HuH-7 (cell line): ENCODE measurements at places on chromosomes 5 and 9.

DNA sequence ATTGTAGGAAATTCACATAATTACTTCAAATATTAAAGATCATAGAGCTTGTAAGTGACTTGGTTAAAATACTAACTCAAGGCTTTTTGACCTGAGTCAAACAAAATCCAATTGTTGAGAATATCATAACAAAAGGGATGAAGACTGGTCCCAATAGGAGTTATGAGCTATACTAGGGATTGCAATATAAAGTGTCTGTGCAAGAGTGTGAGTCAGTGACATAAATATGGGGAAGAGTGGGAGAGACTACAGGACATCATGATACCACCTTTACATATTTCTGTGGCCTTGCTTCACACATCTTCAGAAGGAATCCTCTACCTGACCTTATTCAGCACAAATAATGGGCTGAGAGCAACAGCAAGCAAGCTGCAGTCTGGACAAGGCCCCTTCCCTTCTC is 180.9 kb upstream of the SLC24A2 start:
- DNase-seq = no peak

GRCh38 chr5:1011226-1011631 is 2.6 kb downstream of the NKD2 start:
- peak; percentile 89 for DNase-seq

- no peak for DNase-seq
Measured at GRCh38 chr9:93267681-93268505, 84.0 kb downstream of the WNK2 start.

DNA sequence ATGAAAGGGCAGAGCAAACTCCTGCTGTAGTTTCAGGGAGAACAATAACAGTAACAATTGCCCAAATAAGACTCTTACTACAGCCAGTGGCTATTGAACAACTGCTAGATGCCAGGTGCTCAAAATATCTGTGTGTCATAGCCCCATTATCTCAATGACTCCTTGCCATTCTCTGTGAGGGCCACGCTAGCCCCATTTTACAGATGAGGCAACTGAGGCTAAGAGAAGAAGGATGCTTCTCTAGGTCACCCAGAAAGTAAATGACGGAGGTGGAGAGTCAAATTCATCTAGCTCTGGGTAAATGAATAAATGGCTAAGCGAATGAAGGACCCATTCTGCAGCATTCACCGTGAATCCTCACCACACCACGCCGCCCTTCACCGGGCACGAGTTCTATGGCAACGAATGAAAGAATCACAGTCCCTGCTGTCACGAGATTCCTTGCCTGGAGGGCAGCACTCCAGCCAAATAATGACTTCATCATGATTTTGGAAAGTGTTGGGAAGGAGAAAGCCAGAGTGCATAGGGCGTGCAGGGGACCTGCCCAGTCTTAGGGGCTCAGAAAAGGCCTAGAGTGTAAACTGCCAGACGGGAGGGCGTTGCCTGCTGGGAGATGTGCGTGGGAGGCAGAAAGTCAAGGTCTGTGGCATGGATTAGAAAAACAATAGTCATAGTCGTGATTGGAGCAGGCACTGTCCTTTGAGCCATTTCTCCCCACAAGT is 147.2 kb downstream of the C9orf50 start:
- no peak for DNase-seq

DNA sequence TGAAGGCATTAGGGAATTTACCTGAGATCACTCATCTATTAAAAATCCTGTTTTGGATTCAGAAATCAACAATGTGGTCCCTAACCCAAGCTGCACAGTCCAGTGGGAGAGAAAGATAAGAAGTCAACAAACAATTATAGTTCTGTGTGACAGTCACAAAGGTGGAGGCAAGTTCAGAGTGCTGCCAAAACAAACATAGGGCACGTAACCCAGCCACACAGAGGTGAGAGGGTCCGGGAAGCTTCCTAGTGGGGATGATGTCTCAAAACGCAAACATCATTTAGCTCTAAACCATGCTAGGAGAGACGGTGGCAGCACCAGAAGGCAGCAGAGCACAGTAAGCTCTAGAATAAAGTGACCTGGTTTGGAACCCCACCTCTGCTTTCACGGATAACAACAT is 158.9 kb downstream of the MAPKAP1 start:
- peak; percentile 23 for DNase-seq

- DNase-seq = no peak
Measured at GRCh38 chr5:97209343-97209742, 26.3 kb upstream of the RIOK2 start.

DNA sequence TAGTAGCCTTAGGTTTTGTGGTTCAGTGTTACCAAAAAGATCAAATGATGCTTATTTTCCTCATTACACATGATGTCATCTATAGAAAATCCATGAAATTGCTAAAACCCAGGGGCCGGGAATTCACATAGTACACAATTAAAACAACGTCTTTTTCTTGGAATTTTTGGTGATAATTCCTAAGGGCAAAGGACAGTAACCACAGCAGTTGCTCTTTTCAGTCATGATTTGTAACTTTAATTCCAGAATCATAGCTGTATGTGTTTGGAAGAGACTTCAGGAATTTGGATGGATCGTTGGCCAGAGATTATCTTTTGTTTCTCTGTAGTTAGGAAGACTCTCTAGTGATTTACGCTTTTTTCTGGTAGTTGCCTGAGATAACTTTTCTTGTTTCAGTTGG is 748.7 kb downstream of the TLE4 start:
- no peak for DNase-seq

GRCh38 chr5:54700986-54701578 is 183.5 kb downstream of the SNX18 start:
- no peak for DNase-seq

DNA sequence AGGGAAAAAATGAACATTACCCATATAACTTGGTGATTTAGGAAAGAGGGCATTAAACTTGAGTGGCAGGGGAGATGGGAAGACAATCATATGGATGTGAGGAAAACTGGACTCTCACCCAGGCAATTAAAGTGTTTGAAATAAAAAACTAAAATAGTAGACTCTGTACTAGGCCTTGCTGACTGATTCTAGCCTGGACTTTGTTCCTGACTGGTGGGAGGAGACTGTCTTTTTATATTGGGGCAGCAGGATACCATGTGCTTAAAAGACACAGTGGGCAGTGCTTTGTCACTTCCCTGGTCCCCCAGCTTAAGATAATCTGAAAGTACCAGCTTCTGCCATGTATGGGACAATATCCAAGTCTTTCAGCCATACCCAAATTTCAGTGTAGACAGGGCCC is 107.0 kb downstream of the ACTL7B start:
- no peak for DNase-seq

DNA sequence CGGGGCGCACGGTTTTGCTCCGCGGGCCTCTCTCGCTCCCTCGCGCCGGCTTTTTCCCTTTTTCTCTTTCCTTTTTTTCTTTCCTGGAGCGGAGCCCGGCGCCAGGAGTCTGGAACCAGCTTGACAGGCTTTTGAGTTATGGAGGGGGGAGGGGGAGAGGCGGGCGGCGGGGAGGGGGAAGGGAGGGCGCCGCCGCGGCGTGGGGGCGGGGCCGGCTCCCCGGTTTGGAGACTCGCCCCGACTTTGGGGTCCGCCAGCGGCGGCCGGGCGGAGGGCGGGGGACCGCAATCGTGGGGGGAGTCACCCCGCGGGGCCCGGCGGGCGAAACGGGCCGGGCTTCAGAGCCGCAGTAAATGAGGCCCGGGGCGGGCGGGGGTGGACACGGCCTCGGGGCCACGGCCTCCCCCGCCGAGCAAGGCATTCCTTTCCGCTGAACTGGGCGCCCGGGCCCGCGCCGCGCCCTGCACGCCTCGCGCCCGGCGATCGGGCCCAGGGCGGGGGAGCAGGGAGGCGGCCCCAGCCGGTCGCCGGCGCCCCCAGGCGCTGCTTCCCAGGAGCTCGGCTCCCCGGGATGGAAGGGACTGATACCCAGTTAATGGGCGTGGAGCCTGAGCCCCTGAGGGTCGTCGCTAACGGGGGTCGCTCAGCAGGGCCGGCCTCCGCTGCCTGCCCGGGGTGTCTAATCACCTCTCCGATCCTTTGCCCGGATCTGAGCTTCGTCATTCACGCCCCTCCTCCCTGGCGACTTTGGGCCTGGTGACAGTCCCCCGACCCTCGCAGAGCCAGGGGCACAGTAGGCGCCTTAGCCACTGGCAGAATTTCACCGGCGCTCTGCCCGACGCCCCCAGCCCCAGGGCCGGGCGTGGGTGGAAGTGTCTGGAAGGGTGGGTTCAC is 138.1 kb downstream of the C9orf50 start:
- peak; percentile 72 for DNase-seq

- DNase-seq = no peak
Measured at GRCh38 chr5:69528035-69528434, 32.0 kb upstream of the GTF2H2C start.

DNA sequence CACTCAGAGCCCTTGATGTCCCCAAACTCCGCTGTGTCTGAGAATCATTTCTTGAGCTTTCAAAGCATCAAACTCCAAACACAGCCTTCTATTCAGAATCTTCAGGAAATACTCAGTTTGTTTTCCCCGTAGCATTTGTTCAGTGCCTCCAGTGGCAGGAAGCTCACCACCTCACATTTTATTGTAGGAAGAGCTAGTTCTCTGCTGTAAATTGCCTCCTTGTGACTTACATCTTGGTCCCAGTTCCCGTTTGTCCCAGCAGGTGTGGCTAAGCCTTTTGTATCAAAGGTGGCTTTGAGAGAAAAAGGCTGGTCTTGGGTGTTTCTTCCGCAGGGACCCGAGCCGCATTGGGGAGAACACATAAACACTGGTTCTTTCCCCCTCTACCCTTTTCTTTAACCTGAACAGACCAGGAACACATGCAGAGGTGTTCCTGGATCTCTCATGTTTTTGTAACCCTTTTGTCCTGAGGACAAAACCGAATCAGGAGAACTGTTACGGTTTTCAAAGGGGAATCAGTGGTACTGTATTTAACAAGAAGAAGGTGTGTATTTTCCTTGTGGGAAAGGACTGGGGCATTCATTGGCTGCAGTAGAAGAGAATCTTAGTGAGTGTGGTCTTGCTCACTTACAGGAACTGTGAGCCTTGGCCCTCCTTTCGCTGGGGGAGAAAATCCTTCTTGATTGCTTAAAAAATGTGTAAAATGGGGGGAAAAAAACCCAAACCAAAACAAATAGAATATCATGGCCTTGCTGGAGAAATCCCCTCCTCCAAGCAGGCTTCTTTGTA is 1.9 kb downstream of the OSMR start:
- peak; percentile 50 for DNase-seq

DNA sequence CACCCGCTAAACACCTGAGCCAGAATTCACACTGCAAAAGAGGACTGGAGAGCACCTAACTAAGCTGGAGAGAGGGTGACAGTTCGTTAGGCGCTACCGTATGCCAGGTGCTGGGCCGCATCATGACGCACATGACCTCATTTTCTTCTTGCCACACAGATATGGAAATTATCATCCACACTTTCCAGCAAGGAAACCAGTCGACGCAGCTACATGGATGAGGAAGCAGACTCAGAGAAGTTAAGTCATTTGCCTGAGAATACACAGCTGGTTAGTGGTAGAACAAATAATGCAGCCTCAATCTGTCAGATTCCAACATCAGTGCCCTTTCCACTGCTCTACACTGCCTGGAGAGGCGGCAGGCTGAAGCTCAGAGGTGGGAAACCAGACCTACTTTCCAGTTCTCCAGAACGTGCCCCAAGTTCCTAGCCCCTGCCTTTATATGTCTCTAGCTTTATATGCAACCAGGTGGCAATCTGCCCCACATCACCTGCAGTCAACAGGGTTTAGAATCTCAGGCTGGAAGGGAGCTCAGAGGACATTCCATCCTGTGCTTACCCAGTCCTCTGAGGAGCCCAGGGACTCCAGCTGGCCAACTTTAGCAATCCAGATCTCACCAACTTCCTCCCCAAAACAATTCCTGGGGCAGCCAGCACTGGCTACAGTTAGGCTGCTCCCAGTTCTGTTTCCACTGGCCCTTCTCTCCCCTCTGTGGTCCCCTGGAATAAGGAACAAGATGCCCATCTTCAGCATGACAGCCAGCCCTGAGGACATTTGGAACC is 8.8 kb downstream of the TNIP1 start:
- no peak for DNase-seq

DNA sequence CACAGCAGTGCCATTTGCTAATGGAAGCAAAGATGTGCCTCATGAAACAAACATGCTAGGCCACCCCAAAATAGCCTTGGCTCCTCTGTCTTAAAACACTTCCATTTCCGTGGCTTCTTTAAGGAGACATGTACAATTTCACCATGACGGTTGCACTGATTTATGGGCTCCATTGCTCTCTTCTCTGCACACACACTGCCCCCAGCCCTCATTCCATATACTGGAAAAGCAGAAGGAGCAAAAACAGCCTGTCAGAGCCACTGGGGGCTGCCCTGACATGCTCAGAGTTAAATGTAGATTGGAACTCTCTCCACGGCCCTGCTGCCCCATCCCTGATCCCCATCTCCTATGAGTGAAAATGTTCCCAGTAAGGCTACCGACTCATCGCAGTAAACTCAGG is 114.8 kb downstream of the ROR2 start:
- no peak for DNase-seq

GRCh38 chr9:111895996-111896941 is at the start of gene UGCG:
Gene UGCG (plus strand): TSS chr9:111896814. CDS start chr9:111897216, 402 bp downstream.
- peak; percentile 86 for DNase-seq

GRCh38 chr9:71806901-71807307 is 38.6 kb upstream of the CEMIP2 start:
- DNase-seq = peak; percentile 49

- DNase-seq = no peak
Measured at GRCh38 chr5:134146651-134147518, 29.9 kb downstream of the SKP1 start.

- DNase-seq = no peak
Measured at GRCh38 chr9:16289639-16290038, 580.8 kb downstream of the BNC2 start.

GRCh38 chr9:15300218-15300617 is 6.8 kb downstream of the TTC39B start:
- no peak for DNase-seq

- DNase-seq = no peak
Measured at GRCh38 chr9:95081998-95082397, 235.5 kb downstream of the FANCC start.

DNA sequence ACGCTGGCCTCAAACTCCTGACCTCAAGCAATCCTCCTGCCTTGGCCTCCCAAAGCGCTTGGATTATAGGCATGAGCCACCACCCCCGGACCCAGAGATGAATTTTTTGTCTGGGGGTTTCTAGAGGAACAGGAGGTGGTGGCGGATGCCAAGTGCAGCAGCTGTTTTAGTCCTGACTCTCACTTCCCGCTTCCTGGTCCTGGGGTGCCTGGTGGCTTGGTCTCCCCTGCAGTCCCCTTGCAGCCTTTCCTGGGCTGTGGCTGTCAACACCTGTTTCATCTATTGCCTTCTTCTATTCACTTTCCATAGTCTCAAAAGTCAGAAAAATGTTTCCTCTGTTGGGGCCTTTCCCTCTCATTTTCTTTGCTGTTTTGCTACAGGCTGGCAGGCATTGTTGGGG is 6.5 kb upstream of the NHP2 start:
- DNase-seq = no peak

GRCh38 chr5:129748913-129749880 is 1.3 kb downstream of the MINAR2 start:
- DNase-seq = no peak

- DNase-seq = no peak
Measured at GRCh38 chr5:95221234-95221633, 63.7 kb downstream of the MCTP1 start.

GRCh38 chr5:58666598-58667581 is 84.0 kb downstream of the RAB3C start:
- DNase-seq = no peak

- DNase-seq = no peak
Measured at GRCh38 chr5:68287631-68287975, 72.0 kb downstream of the PIK3R1 start.

- DNase-seq = no peak
Measured at GRCh38 chr5:111704452-111705085, 52.4 kb downstream of the NREP start.

- no peak for DNase-seq
Measured at GRCh38 chr5:148309019-148309418, 3.2 kb upstream of the SPINK7 start.
